Caco-2 (cell line): ENCODE measurements at places on chromosomes 2 and 18. TPM values are rescaled to one million over a fixed set of nuclear protein-coding genes. Genes with fewer than 3 reads are reported as not detected.

SP9 gene
- 2.9 TPM in 2 replicates for total RNA-seq

EGR4 gene
- 0.30 TPM in 1 of 2 replicates, not detected in the other for total RNA-seq

RAD51AP2 gene
- not detected in 2 replicates for total RNA-seq

- DNase-seq: no peak
Measured at GRCh38 chr2:169759987-169760386, 26.4 kb downstream of the KLHL23 start.

DNA sequence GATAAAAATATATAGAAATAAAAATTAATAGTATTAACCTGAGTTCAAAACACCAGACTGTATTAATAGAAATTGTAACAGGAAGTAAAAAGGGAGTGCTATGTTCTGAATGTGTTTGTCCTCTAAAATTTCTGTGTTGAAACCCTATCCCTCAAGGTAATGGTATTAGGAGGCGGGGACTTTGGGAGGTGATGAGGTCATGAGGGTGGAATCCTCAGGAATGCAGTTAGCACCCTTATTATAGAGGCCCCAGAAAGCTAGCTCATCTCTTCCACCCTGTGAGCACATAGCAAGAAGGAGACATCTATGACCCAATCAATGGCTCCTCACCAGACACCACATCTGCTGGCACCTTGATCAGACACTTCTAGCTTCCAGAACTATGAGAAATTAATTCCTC lies 124.5 kb downstream of the CMPK2 start:
- no peak for DNase-seq
